ENCODE measurements at places on chromosomes 7 and 10.

GRCh38 chr7:36487756-36488336, 98.2 kb downstream of the ANLN start:
- no peak for DNase-seq

DNA sequence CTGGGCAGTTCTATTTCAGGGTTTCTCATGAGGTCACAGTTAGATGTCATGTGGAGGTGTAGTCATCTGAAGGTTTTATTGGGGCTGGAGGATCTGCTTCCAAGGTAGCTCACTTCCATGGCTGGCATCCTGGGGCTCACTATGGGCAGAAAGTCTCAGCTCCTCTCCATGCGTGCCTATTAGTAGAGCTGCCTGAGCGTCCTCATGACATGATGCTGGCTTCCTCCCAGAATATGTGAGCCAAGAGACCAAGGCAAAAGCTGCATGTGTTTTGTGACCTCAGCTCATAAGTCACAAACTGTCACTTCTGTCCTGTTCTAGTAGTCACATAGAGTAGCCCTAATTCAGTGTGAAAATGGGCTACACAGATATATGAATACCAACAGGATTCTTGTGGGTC, 524.4 kb downstream of the SUGCT start:
- no peak for DNase-seq

DNA sequence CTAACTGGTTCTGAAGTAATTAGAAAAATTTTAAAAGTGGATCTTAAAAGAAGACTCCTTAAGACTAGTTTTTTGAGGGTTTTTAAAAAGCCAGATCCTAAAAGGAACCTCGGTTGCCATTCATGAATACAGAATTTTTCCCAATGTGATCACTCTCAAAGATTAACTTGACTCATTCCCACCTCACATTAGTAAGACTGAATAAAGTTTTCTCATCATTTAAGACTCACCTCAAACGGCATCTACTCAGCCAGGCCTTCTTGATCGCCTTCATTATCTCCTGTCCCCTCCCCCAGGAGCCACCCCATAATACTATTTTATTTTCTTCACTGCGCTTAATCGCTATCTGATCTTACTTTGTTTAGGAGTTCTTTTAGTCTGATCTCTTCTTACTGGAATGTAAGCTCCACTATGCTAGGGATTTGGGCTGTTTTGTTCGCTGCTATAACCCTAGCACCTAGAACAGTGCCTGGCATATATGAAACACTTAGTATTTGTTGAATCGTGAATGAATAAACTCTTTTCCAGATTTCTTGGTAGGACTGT, 55.9 kb upstream of the PCGF5 start:
- no peak for DNase-seq

- no peak for DNase-seq
Observed at GRCh38 chr10:123808906-123809305, 82.7 kb downstream of the CPXM2 start.
